ENCODE measurements at places on chromosomes 1 and 21.

- no peak for DNase-seq
Measured at GRCh38 chr1:63817152-63817667, 43.4 kb downstream of the ROR1 start.

DNA sequence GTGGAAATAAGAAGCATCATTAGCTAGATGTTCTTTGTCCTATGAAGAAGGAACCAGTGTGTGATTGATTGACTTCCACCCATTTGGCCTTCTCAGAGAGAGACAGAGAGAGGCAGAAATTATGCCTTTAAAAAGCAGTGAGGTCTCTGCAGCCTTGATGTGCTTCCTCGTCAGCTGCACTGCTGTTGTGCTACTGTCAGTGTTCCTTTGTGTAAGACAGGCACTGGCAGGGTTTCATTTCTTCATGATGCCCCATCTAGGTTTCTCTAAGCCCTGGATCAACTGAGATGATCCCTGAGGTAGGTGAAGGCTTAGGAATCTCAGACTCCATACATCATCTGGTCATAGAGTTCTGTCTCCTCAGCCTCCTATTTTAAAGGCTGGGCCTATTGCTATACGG lies 34.9 kb downstream of the GPR3 start:
- no peak for DNase-seq

- peak; percentile 22 for DNase-seq
Measured at GRCh38 chr21:28791595-28792282, 200.9 kb downstream of the LTN1 start.

GRCh38 chr1:246281639-246282038 lies 225.4 kb downstream of the SMYD3 start:
- DNase-seq: no peak

DNA sequence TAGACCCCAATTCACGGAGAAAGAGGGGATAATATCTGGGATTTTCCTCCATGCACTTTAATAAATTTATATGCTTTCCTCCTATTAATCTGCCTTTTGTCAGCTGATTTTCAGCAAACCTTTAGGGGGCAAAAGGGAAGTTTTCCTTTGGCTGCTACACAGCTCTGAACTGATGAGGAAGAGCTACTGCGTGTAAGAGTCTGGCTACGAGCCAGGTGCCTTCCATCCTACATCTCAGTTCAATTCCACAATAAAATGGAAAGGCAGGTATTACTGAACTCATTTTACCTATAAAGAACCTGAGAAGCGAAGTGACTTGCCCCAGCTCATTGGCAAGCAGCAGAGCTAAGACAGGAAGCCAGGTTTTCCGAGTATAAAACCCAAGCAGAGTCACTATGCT lies 28.3 kb upstream of the ZNF326 start:
- DNase-seq: no peak

- DNase-seq: peak; percentile 71
Measured at GRCh38 chr1:26287033-26287711, 7.3 kb downstream of the SH3BGRL3 start.

- no peak for DNase-seq
Measured at GRCh38 chr1:218274511-218274910, 10.6 kb upstream of the RRP15 start.

Measured in activated naive CD8-positive, alpha-beta T cell treated with anti-CD3 and anti-CD28 coated beads, Interleukin-2, amount 50 U/mL, for 24 hours (primary cell).